Hair follicle dermal papilla cell (primary cell): ENCODE measurements at places on chromosomes 13 and 19. TPM values are rescaled to one million over a fixed set of nuclear protein-coding genes. Genes with fewer than 3 reads are reported as not detected.

ETFB gene
- total RNA-seq, result 48.0 and 58.5 TPM in 2 replicates

PRR22 gene
- total RNA-seq, result 0.49 and 1.1 TPM in 2 replicates

C13orf42 gene
- not detected in 2 replicates for total RNA-seq

C19orf18 gene
- not detected in 2 replicates for total RNA-seq

ATXN8OS gene
- not detected in 2 replicates for total RNA-seq

BCAM gene
- total RNA-seq, result 1.6 and 3.6 TPM in 2 replicates

ZNF813 gene
- total RNA-seq, result 4.0 and 4.1 TPM in 2 replicates

BLOC1S3 gene
- total RNA-seq, result 7.2 and 7.6 TPM in 2 replicates

ANGPTL4 gene
- 1.2 and 4.4 TPM in 2 replicates for total RNA-seq

LCP1 gene
- 0.61 and 0.81 TPM in 2 replicates for total RNA-seq

CLEC4M gene
- total RNA-seq, result not detected in 2 replicates

SRRM5 gene
- 0.24 TPM in 1 of 2 replicates, not detected in the other for total RNA-seq

ZNF101 gene
- 4.9 and 5.5 TPM in 2 replicates for total RNA-seq

PNMA8C gene
- total RNA-seq, result not detected in 2 replicates

EFNB2 gene
- 13.5 and 15.5 TPM in 2 replicates for total RNA-seq

IGFL1 gene
- total RNA-seq, result not detected in 2 replicates

LRP3 gene
- 32.8 and 37.0 TPM in 2 replicates for total RNA-seq

CILP2 gene
- total RNA-seq, result 0.32 and 0.36 TPM in 2 replicates

UGGT2 gene
- 39.7 and 52.6 TPM in 2 replicates for total RNA-seq

SYNGR4 gene
- not detected in 2 replicates for total RNA-seq

KBTBD6 gene
- 13.0 and 14.9 TPM in 2 replicates for total RNA-seq

EDNRB gene
- 0.97 and 2.4 TPM in 2 replicates for total RNA-seq

PSG3 gene
- total RNA-seq, result not detected in 2 replicates

BRME1 gene
- 0.36 and 0.97 TPM in 2 replicates for total RNA-seq

CAMSAP3 gene
- not detected in 2 replicates for total RNA-seq
